ENCODE measurements at places on chromosomes 2 and 18. TPM values are rescaled to one million over a fixed set of nuclear protein-coding genes. Genes with fewer than 3 reads are reported as not detected.

The UPP2 gene
- not detected for polyA plus RNA-seq

The GATA6 gene
- not detected for polyA plus RNA-seq

The RBM44 gene
- 0.28 TPM for polyA plus RNA-seq

The LOXHD1 gene
- not detected for polyA plus RNA-seq

The IL1RL1 gene
- not detected for polyA plus RNA-seq

- DNase-seq, result peak; percentile 48
These were observed 136.9 kb downstream of the UXS1 start for GRCh38 chr2:106057206-106057605.

GRCh38 chr2:143355870-143356269 is 226.7 kb downstream of the ARHGAP15 start:
- DNase-seq, result no peak

- DNase-seq, result no peak
These were observed 22.3 kb upstream of the MBOAT2 start for GRCh38 chr2:9025746-9026145.

DNA sequence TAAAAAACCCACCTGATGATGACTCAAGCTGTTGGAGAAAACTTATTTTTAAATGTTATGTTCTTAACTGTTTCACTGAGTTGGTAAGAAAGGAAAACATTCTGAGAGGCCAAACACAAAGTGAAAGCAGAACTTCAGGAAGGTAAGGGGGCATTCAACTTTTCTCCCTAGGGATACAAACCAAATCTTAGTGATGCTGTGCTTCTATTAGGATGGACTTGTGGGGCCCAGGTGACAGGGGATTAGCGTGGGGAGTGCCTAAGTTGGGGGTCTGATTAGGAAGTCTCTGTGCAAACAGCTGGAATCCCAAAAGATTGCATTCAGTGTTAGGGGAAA is 18.5 kb downstream of the PDCL3 start:
- DNase-seq, result no peak

DNA sequence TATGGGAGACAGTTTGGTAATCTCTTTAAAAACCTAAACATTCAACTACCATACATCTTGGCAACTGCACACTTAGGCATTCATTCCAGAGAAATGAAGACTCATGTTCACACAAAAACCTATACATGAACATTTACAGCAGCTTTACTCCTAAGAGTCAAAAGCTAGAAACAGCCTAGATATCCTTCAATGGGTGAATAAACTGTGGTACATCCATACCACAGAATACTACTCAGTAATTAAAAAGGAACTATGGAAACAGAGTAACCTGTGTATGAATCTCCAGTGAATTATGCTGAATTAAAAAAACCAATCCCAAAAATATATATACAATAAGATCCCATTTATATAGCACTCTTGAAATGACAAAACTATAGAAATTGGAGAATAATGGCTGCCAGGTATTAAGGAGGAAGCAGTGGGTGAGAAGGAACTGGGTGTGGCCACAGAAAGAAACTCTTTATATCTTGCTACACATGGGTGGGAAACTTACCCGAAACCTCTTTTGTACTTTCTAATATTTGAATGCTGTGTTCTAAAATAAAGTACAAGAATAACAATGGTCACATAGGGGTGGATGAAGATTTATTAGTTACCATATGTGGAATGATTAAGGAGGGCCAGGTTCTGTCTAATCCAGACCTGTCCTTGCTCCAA is 13.7 kb downstream of the SESTD1 start:
- DNase-seq, result no peak

DNA sequence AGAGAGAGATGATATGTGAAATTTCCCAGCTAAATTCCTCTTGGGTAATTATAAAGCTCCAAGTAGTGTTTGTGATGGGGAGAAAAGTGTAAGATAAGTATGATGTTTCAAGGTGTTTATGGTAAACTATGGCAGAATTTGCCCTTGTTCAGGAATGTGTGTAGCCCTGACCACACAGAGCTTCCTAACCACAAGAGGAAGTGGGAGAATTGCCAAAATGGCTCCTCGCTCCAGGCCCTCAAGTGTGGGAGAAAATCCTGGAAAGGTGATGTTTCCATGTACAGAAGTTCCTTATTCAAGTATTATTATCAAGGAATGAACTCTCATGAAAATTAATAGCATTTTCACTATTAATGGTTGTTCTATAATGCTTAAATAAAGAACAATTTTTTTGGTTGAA is 878.3 kb downstream of the TDRD15 start:
- no peak for DNase-seq

GRCh38 chr2:176643646-176644045 is 374.4 kb downstream of the MTX2 start:
- no peak for DNase-seq

DNA sequence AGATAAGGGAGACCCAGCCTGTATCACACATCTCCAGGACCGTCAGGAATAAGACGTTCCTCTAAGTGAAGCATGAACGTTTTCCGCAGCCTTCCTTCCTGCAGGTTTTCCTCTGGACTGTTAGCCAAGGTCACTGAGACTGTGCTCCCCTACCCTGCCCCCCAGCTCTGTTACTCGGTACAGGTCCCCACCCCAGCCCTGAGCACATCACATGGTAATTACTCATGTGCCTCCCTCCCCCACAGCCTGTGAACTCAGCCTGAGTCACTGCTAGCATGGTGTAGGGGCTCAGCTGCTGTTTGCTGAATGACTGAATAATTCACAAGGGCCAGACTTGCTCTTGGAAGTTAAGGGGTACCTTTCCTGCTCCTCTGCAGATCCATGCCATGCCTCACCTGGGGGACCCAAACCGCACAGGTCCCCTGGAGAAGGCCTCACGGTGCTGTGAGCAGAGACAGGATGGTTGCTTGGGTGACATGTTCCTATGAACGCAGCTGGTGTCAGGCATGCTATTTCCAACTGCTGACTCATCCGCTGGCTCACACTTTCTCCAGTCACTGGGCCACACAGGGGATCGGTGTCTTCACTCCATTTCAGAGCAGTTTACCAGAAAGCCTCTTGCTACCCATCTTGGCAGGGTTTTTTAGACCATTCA is 88.2 kb downstream of the PLB1 start:
- DNase-seq, result no peak

DNA sequence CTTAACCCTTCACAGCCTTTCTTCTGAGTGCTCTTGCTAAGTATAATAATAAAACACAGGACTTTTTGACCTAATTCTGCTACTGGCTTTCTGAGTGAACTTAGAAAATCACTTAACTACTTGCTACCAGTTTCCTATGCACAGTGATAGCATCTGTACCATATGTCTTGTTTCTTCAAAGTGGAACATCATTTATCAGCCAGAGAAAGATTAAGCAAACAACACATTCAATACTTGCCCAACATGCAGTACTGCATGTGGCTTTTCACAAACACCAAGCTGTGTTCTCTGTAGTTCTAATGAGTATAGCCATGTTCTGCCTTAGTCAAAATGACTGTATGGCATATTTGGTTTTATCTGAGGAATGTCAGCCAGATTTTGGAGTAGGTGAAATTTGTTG is 1286.6 kb upstream of the ZEB2 start:
- DNase-seq, result no peak

GRCh38 chr2:28594000-28594331 is 98.1 kb downstream of the PLB1 start:
- no peak for DNase-seq

- DNase-seq, result no peak
These were observed 181.1 kb upstream of the PGAP1 start for GRCh38 chr2:197107291-197108269.
